ENCODE measurements at places on chromosomes 3 and 15.

DNA sequence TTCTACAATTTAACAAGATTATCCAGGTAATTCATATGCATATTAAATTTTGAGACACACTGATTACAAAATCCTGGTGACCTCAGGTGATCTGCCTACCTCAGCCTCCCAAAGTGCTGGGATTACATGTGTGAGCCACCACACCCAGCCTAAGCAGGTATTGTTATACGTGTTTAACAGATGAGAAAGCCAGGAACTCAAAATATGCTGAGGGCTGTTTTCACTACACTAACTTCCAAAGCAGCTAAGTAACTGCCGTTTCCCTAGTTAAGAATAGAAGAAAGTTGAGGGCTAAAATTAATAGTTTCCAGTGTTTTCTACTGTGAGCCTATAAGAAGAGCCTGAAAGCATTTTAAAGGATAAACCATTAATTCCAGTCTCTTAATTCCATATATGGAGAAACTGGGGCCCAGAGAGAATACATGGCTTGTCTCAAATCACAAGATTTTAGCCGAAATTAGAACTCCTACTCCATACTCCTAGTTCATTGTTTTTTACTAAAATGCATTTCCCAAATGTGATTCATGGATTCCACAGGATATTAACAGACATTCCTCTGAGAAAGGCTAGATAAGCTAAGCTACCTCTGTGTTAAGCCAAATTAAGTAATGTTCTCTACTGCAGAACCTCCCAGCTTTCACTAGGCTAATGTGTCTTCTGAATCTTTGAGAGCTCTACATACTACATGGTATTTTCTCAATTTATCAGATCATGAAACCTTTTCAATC, 17.0 kb upstream of the AVEN start:
- no peak for DNase-seq

DNA sequence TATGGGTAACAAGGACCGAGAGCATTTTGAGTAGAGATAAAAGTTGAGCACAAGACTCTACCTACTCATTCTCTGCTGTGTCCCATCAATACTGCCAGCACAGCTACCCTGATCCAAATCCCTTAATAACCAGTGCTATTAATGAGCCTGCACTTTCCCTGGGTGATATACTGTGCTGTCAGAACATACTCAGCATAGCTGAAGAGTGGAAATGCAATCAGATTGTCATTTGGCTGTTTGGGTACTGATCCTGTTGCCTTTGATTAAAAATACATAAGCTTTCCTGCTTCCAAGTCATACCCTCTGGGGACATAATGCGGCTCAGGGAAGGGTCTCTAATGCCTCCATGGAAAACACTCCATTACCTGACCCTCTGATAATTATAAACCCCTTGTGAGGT, 917.5 kb downstream of the SQOR start:
- no peak for DNase-seq

DNA sequence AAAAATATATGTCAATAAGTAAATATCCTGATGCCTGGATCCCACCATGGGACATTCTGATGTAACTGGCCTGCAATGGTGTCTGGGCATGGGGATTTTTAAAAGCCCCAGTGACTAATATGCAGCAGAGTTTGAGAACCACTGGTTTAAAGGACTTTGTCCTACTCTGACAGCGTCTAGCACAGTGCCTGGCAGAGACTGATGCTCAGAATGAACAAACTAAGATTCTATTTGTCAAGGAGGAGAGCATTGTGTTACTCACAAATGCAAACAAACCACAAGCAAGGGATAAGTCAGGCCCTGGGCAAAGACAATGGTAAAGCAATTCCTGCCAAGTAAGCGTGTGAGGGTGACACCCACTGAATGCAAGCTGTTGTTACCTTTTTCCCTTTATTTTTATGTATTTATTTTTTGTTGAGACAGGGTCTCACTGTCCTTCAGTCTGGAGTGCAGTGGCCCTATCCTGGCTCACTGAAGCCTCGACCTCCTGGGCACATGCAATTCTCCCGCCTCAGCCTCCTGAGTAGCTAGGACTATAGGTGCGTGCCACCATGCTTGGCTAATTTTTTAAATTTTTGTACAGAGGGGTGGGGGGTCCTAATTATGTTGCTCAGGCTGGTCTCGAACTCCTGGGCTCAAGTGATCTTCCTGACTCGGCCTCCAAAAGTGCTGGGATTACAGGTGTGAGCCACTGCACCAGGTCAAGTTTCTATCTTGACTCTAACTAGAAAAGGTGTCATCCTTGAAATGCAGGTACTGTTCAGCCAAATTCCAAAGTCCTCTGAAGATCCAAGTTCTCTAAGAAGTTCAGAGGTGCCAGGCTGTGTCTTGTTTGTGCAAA, 909 bp upstream of the GPD1L start:
- DNase-seq = no peak

- DNase-seq = no peak
Measured at GRCh38 chr3:18394384-18394995, 30.6 kb downstream of the SATB1 start.

DNA sequence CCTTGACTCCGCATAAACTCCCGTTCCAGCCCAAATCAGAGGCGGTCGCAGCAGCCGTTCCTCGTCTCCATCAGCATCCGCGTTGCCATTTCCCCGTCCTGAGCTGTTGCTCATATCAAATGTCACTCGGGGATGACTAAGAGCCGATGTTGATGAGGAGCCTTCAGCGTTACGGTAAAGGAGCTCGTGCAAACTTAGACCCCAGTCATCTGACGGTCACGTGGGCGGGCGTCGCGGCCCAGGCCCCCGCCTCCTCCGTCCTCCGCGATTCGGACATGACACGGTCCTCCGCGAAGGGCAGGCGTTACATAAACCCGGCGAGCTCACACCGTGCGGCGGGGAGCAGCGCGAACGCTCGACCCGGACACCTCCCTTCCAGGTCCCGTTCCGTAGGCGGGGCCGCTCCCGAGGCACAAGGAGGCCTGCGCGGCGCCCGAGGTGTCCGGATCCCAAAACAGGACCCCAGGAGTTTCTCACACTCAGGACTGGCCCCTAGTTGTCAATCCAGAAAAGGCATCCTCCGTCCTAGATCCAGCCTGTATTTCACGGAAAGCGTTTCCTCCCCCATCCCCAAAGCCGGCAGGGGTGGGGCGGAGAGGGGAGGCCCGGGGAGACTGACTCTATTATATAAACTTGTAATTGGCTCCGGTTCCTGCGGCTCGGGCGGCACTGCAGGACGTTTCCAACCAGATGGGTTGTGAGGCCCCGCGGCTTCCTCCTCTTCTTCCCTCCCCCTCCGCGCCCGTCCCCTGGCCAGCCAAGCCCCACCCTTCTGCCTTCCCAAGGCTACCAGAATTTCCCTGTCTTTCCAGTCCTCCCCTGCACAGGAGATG, 100.0 kb upstream of the IGF1R start:
- DNase-seq = peak; percentile 69

- no peak for DNase-seq
Measured at GRCh38 chr15:58313304-58313703, 118.5 kb upstream of the LIPC start.

- peak; percentile 40 for DNase-seq
Measured at GRCh38 chr3:176814285-176814684, 383.0 kb downstream of the TBL1XR1 start.

DNA sequence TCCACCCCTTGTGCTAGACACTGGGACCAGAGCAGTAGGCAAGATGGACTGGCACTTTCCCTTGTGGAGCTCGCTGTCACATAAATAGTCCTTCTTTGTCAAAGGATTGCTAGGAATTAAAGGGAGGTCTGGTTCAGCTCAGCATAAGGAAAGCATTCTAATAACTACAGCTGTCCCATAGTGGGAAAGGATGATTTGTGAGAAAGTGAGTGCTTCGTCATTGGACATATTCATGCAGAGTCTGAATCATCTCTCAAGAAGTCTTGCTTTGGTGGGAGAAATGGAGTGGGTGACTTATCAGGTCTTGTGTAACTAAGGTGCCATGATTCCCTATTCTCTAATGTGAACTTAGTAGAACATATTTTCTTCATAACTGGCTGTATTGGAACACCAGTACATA, 14.7 kb downstream of the PPARG start:
- no peak for DNase-seq

- DNase-seq = peak; percentile 43
Measured at GRCh38 chr15:40011303-40011702, 27.7 kb downstream of the SRP14 start.

DNA sequence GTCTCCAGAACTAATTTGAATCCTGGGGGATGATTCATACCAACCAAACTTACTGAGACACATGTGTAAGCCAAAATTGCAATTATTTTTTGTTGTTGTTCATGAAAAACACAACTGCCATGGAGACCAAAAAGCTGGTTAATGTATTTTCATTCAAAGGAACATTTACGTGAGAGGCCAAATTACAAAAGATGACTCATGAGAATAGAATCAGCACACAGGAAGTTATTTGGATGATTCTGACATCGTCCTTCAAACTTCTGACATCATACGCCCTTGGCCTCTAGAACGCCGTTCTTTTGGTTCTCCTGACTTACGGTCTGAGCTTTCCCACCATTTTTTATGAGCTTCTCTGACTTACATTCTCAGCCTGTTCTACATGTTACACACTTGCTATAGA, 3.0 kb upstream of the ZNF280D start:
- no peak for DNase-seq

DNA sequence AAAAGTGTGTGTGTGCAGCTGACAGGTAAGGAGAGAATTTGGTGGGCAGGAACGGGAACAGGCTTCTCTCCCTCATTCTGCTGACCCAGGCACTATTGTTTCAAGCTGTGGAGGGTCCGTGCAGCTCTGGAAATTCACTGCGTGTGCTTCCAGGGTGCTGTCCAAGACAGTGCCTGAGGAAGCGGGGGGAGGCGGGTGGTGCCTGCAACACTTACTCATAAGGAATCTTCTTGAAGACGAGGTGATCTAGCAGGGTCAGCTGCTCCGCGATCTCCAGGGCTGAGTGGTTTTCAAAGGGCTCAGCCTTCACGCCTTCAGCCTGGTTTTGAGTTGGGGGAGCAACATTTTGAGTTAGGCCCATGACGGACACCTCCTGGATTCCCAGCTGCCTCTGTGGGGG, 46.6 kb upstream of the CTSH start:
- no peak for DNase-seq

GRCh38 chr3:144104186-144104585, 132.6 kb downstream of the DIPK2A start:
- DNase-seq = peak; percentile 41

GRCh38 chr15:95440712-95441111, 889.8 kb upstream of the NR2F2 start:
- DNase-seq = no peak

DNA sequence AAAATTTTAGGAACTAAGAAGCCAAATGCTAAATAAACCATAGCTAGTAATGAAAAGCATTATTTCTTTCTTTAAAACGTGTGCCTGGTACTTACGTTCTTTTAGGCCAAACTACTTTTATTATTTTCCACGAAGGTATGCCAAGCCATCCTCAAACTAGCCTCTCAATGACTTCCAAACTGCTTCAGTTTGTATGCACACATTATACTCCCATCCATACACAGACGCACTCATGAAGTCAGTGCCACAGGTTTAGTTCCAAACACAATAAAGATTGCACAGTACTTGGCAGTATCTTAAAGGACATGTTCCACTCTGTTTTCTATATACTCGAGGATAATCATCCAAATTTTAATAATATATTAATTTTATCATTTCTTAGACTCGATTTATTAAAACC, 609.2 kb upstream of the ZNF385D start:
- no peak for DNase-seq

DNA sequence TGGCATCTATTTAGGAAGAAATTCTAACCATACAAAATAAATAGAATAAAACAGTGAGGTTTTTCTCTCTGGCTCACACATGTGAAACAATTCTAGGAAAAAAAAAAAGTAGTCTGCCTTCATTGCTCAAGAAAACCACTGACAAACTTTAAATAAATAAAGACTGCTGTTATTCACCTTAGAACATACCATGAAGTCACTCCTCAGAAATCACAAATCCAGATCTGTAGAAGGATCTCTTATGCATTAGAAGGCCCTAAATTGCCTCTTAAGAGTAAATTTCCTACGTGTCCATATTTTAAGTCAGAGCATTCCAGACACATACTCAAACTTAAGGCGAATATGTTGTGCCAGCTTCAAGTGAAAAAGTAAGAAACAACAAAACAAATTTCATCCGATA, 217.3 kb downstream of the ZIC4 start:
- DNase-seq = no peak

GRCh38 chr15:42139596-42139995, 16.8 kb downstream of the PLA2G4F start:
- DNase-seq = no peak

GRCh38 chr3:101943029-101943428, 93.7 kb downstream of the NFKBIZ start:
- no peak for DNase-seq

DNA sequence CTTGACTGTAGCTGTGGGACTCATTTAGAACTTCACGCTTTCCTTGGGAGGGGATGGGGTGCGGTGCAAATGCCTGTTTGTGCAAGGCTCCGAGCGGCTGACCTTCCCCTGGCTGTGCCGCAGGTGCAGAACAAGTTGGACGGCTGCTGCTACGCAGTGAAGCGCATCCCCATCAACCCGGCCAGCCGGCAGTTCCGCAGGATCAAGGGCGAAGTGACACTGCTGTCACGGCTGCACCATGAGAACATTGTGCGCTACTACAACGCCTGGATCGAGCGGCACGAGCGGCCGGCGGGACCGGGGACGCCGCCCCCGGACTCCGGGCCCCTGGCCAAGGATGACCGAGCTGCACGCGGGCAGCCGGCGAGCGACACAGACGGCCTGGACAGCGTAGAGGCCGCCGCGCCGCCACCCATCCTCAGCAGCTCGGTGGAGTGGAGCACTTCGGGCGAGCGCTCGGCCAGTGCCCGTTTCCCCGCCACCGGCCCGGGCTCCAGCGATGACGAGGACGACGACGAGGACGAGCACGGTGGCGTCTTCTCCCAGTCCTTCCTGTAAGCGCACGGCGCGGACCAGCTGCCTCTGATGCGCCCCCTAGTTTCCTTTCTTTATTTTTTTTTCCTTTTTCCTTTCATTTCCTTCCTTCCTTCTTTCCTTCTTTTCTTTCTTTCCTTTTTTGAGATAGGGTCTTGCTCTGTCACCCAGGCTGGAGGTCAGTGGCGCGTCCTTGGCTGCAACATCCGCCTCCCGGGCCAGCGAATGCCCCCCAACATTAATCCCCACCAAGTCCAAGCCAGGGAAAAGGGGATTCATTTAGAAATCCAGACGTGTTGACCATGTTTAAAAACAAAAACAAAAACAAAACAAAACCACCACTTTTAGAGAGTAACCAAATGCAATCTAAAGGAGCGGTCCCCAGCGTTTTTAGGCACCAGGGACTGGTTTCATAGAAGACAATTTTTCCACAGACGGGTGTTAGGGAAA, 42.7 kb downstream of the EIF2AK4 start:
- DNase-seq = peak; percentile 91

DNA sequence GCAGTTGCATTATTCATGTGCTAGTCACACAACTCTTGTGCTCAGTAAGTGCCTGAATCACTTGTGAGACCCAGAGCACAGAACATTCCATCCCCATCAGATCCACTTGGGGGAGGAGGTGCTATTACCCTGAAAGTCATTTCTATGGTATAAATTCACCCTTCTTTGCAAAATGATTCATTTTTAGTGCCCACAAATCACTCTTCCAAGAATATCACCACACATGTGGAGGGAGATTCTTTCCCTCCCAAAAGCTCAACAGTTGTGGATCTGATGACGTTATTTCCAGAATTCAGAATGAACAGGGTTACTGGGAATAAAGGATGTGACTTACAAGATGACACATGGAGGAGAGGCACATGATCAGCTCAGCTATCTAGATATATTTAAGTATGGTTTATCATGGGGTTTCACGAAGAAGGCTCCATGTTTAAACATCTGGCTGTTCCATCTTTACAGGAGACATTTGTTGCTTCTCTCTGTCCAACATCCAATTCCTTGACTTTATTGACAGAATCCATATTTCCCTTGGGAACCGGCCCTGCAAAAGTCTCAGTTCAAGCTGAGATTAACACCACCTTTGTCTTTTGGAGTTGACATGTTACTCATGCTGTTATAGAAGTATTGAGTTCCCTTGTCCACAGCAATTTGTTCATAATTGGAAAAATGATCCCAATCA, 214.2 kb upstream of the PROK2 start:
- DNase-seq = no peak

Measured in Ammon's horn (tissue), 1 donor.